ENCODE measurements at places on chromosomes 7 and 10. TPM values are rescaled to one million over a fixed set of nuclear protein-coding genes. Genes with fewer than 3 reads are reported as not detected.

DNA sequence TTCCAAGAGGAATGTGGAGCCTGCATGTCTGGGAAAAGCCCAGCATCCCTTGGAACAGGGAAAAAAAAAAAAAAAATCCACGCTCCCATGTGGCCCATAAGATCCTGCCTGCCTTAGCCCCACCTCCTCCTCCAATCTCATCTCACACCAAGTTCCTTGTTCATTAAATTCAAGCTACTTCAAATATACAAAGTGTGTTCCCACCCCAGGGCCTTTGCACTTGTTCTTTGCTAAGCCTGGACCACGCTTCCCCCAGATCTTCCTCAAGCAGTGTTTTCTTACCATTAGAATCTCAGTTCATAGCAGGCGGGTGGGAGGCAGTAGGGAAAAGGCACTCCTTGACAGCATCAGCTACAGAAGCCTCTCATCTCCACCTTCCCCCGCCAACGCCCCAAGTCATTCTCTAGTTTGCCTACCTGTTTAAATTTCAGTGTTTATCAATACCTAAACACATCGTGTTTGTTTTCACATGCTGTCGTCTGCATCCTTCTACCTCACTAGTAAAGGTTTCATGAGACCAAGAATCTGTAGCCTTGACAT lies 262.8 kb downstream of the FGFR2 start:
- DNase-seq: no peak

GRCh38 chr7:71996141-71996540 lies 416.0 kb downstream of the CALN1 start:
- DNase-seq: no peak

Gene TMEM60
- total RNA-seq: 11.2 TPM

Gene SYNPO2L
- not detected for total RNA-seq

DNA sequence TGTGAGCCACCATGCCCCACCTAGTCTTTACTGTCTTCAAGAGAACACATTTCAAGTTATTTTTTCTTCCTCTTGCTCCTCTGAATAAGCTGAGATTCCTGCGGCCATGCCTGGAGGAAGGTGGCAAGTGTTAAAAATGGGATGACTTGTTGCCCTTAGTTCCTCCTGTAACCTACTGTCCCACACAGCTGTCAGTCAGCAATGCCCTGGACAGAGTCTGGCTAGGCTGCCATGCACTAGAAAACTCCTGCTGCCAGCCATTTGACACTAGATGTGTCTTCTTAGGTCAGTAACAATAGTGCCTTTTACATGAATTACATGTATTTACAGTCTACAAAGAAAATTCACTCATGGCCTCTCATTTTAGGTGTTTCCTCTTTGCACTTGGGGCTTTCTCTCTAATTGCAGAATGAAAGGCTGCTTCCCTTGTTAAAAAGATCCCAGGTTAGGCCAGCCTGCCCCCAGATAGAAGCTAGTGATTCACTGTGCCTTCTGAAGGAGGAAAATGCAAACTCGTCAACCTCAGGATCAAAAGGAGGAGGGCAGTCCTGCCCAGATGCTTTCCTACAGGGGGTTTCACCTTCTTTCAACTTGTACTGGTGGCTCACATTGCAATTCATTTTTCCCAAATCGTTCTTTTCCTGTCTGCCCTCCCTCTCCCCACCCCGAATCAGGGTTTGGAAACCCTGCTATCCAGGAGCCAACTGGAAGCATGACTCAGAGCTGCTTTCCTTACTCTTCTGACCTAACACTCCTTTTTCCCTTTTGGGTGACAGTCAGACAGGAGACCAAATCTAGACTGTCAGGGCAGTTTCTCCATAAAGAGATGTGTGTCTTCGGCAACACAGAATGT lies 136.6 kb downstream of the SPAG6 start:
- peak; percentile 8 for DNase-seq

Gene ECD
- total RNA-seq: 34.7 TPM

Gene ITGA8
- 0.23 TPM for total RNA-seq

DNA sequence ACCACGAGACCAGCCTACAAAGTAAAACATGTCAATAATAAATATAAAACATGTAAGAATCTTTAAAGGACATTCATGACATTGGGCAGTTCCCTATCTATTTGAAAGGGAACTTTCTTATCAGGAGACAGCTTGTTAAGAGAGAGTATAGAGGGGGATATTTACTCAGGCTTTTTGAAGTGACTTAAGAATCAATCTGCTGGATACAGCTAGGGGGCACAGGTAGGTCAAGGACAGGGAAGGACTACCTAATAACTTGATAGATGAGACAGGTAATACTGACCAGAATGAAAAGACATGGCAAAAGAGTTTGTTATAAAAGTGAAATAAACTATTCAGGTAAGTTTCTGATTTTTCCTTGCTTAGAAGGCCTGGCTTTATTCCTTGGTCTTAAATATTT lies 21.8 kb upstream of the LRRD1 start:
- DNase-seq: no peak

- DNase-seq: no peak
Measured at GRCh38 chr7:140857048-140857447, 67.7 kb downstream of the BRAF start.

- no peak for DNase-seq
Measured at GRCh38 chr10:66639371-66639770, 286.5 kb upstream of the LRRTM3 start.

Gene CALML3
- not detected for total RNA-seq

GRCh38 chr7:143385891-143386781 lies 5.0 kb downstream of the ZYX start:
- DNase-seq: peak; percentile 59

DNA sequence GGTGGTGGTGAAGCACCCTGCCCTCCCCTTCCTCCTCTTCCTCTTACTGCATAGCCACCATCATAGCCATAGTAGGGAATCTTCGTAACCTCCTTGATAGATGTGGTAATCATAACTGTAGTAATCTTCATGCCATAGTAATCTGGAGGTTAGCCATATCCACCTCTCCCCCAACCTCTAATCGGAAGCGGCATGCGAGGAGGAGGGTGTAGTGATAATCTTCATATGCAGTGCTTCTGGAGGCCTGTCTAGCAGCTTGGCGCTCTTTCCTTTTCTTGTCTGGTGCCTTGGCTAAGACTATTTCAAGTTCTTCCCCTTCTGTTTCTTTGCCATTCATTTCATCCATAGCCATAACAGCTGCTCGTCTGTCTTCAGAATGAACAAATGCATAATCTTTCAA lies 90.9 kb downstream of the MLLT10 start:
- DNase-seq: no peak

GRCh38 chr7:142615508-142615907 lies 133.8 kb upstream of the PRSS1 start:
- DNase-seq: no peak

Data from dermis blood vessel endothelial cell (primary cell).